ENCODE measurements at places on chromosomes 3 and 15.

- no peak for DNase-seq
These were observed 54.9 kb downstream of the KIF9 start for GRCh38 chr3:47227678-47228077.

DNA sequence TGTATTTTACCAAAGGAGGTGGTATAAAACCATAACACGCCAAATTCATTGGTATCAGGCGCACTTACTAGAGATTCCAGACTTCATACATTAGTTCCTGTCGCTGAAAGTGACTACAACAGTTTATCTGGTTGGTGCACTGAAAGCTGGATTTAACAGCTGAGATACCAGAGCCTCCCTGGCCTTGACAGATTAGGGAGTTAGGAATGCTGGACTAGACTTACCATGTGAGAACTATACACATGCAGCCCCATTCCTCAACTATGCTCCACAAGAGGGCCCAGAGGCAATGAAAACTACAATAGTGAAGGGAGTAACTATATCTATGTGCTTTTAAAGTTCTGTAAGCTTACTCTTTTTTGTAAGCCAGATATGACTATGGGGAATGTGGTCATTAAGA lies 174.4 kb downstream of the STAG1 start:
- no peak for DNase-seq

DNA sequence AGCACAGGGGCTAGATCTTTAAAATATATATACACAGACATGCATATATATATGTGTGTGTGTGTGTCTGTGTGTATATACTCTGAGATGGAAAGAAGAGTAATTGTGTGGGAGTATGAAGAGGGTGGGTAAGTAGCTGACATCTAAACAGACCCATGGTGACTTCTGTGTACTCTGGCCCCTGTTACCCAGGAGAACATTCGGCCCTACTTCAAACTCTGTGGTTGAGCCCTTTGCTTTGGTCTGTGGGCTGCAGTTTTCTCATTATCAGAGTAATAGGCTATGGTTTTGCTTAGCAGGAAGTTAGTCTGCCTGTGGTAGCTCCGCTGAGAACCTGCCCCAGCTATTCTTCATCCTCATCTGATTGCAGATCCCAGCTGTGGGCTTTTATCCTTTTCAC lies 141.4 kb downstream of the RBPMS2 start:
- DNase-seq, result no peak

DNA sequence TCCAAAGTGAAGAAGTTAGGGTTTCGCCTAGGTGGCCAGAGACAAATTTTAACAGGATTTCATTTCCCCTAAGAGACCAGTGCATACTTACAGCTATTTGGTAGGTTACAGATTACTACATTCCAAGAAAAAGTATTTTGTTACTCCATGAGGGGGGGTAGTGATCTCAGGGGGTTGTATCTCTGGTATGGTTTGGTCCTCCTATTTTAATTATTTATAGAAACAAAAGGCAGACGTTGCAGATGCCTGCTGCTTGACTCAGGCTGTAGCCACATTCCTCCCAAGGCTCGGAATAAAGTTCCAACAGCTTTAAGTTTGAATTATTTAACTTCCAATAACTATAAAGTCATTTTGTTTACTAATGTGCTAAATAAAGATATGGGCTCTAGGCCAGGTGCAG lies 1.3 kb upstream of the TRIM59 start:
- no peak for DNase-seq

All from C1 segment of cervical spinal cord (tissue), 14 donors.